Neuronal stem cell (in vitro differentiated cells): ENCODE measurements at places on chromosomes 2 and 18.

DNA sequence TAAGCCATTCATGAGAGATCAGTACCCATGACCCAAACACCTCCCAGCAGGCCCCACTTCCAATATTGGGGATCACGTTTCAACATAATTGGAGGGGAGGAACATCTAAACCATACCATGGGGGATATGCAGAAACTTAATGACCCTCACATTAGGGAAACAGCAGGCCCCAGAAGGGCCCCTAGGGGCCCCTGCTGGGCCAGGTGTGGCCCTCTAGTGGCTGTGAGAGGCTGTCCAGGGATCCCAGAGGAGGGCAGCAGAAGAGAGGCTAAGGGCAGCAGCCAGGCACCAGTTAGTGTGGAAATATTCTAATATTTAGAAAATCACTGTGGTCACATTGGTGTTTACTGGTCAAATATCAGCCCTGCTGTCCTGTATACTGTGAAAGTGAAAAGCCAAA is 49.3 kb upstream of the ANKRD44 start:
- no peaks in the 10 kb centered on the region for H3K36me3 ChIP-seq
- H3K27me3 ChIP-seq: no peaks in the 10 kb centered on the region
- no peak for DNase-seq
- no peaks in the 10 kb centered on the region for H3K4me1 ChIP-seq

- H3K36me3 ChIP-seq: no peaks in the 10 kb centered on the region
- no peak for DNase-seq
- H3K4me1 ChIP-seq: peaks cover 11% of the 10 kb centered on the region
- H3K27me3 ChIP-seq: no peaks in the 10 kb centered on the region
- H3K27ac ChIP-seq: no peak overlapping the region
These were observed 86.8 kb downstream of the FMNL2 start for GRCh38 chr2:152421521-152422370.

GRCh38 chr2:130869441-130870160 is 32.9 kb downstream of the ARHGEF4 start:
- peak overlapping the region; percentile 22 for H3K27ac ChIP-seq
- H3K36me3 ChIP-seq: no peaks in the 10 kb centered on the region
- DNase-seq: no peak
- H3K4me1 ChIP-seq: no peaks in the 10 kb centered on the region

DNA sequence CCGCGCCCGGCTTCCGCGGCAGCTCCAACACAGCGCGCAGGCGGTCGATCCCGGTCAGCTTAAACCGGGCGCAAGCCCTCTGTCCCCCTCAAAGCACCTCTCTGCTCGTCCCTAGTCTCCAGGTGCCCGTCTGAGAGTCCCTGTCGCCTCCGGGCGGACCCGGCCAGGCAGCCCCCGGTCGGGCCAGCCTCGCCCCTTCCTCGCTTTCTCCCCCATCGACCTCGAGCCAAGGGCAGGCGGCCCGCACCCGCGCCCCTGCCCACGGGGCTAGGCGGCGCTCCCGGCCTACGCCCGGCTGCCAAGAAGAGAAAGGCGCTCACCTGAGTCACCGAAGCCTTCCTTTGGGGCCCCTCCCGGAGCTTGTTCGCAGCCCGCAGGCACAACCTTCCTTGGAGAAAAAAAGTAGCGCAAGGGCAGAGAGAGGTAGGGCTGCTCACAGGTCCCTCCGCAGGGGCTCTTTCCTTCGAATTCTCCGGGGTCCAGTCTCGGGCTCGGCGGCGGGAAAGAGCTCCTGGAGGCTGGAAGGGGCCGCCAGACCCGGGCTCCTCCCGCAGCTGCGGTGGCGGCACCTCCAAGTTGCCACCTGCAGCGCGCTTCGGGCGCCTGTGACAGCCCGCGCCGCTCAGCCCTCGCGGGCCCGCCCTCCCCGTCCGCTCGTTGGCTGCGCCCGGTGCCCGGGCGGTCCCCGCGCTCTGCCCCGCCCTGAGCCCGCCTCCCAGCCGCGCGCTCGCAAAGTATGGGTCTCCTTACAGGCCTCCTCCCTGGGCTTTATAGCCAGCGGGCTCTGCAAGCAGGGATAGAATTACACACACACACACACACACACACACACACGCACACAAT is 86.5 kb upstream of the EPB41L3 start:
- no peaks in the 10 kb centered on the region for H3K36me3 ChIP-seq
- peak; percentile 77 for DNase-seq
- H3K4me1 ChIP-seq: peaks cover 7% of the 10 kb centered on the region
- H3K4me3 ChIP-seq: peak overlapping the region; percentile 84
- peaks cover 83% of the 10 kb centered on the region for H3K27me3 ChIP-seq

- H3K4me3 ChIP-seq: no peak overlapping the region
- H3K27me3 ChIP-seq: no peaks in the 10 kb centered on the region
- DNase-seq: no peak
- H3K27ac ChIP-seq: no peak overlapping the region
- no peaks in the 10 kb centered on the region for H3K4me1 ChIP-seq
- no peaks in the 10 kb centered on the region for H3K36me3 ChIP-seq
These were observed 237.4 kb upstream of the VRK2 start for GRCh38 chr2:57809230-57809629.

GRCh38 chr2:148674063-148675020 is 29.8 kb downstream of the EPC2 start:
- H3K27ac ChIP-seq: no peak overlapping the region
- no peak overlapping the region for H3K4me3 ChIP-seq
- H3K36me3 ChIP-seq: no peaks in the 10 kb centered on the region
- H3K4me1 ChIP-seq: peaks cover 6% of the 10 kb centered on the region
- no peaks in the 10 kb centered on the region for H3K27me3 ChIP-seq

DNA sequence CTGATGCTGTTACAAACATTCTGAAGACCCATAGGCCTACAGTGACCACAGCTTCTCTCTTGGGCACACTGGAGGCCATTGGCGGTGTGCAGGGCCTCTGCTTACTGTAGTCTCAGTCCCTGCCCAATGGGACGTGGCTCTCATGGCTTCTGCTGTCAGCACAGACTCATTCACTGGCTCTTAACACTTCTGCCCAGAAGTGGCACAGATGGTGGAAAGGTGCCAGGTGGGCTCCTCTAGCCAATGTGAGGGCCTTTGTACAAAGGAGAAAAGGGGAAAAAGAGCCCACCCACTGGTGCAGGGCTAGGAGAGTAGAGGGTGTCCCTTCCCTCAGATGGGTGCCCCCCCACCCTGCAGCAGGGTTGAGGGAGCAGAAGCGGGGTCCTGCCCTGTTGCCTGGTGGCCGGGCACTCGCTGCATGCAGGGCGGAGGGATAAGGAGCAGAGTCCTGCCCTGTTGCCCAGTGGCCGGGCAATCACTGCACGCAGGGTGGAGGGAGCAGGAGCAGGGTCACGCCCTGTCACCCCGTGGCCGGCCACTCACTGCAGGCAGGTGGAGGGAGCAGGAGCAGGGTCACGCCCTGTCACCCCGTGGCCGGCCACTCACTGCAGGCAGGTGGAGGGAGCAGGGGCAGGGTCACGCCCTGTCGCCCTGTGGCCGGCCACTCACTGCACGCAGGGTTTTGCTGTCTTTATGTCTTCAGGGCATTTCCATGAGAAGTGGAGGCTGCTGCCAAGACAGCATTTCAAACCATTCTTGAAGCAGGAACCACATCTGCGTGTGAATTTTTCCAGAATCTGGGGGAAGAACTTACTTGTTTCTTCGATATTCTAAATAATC is 20.0 kb downstream of the LRRFIP1 start:
- no peak overlapping the region for H3K27ac ChIP-seq
- no peak for DNase-seq
- H3K4me1 ChIP-seq: no peaks in the 10 kb centered on the region
- no peak overlapping the region for H3K4me3 ChIP-seq
- H3K27me3 ChIP-seq: no peaks in the 10 kb centered on the region
- peaks cover 18% of the 10 kb centered on the region for H3K36me3 ChIP-seq

DNA sequence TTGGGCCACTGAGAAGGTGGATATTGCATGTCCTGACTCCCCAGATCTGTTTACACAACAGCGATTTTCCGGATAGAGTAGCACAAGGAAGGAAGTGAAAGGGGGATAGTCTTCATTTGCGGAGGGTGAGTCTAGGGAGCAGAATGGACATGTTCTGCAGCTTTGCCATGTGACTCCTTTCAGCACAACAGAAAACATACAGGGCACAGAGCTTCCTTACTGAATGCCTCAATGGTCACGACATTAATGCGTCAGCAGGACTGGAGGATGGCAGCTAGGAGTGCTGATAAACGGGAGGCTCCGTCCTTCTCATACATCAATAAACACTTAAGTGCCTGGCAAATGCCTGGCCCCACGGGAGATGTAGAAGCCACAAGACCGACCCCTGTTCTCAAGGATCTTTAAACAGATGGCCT is 163.0 kb downstream of the FAM210A start:
- H3K4me3 ChIP-seq: no peak overlapping the region
- no peak for DNase-seq
- no peaks in the 10 kb centered on the region for H3K4me1 ChIP-seq
- H3K36me3 ChIP-seq: no peaks in the 10 kb centered on the region
- H3K27ac ChIP-seq: no peak overlapping the region
- H3K27me3 ChIP-seq: no peaks in the 10 kb centered on the region
